Type B pancreatic cell (in vitro differentiated cells): ENCODE measurements at places on chromosomes 13 and 19. TPM values are rescaled to one million over a fixed set of nuclear protein-coding genes. Genes with fewer than 3 reads are reported as not detected.

DNA sequence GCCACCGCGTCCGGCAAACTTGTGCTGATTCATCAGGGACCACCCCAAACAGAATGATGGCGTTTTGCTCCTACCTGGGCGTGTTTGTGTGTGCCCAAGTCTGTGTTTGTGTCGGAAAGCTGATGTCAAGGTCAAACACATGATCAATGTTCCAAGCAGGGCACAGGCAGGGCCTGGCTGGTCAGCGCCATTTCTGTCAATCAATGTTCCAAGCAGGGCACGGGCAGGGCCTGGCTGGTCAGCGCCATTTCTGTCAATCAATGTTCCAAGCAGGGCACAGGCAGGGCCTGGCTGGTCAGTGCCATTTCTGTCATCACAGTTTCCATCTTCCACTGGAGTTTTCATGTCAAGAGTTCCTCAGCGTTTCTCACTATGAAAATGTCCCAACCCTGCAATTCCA lies 14.9 kb upstream of the GRTP1 start:
- no peak for DNase-seq

GRCh38 chr13:44244288-44244687 lies 129.3 kb upstream of the SERP2 start:
- DNase-seq: no peak

GRCh38 chr19:18951721-18952281 lies 10.8 kb upstream of the HOMER3 start:
- DNase-seq: no peak

DNA sequence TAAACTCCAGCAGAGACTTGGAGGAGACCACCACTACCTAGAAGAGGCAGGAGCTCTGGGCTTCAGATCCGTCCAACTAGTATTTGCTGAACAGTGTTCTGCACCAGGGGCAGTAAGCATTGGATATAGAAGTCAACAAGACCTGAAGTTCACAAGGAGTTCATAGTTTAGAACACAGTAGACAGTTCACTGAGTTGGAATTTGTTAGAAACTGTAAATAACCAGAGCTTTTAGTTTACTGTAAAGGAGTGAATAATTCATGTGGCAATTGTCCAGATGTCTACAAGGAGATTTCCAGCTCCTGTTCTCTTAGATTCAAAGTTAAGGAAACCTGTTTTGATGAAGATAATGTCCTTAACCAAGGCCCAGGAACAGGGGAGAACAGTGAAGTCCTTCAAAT lies 128.9 kb downstream of the COG6 start:
- DNase-seq: no peak

GRCh38 chr13:52615812-52616211 lies 26.4 kb upstream of the HNRNPA1L2 start:
- DNase-seq: no peak

- DNase-seq: no peak
Measured at GRCh38 chr13:95151942-95152587, 149.2 kb downstream of the ABCC4 start.

DNA sequence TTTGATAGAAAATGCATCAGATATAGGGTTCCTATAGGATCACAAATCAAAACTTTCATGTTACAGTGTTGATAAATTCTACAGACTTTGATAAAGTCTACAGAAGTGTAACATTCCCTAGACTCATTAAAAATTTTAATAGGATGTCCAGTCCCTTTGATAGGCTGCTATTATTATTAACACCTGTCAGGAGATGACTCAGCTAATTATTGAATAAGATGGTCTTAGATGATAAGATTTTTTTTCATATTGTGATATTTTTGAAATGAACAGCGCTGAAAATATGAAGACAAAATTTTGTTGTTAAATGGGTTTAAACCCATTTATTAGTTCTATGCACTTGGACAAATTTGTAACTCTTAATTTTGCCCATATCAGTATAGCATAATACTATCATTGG lies 356.8 kb upstream of the SLITRK1 start:
- no peak for DNase-seq

GRCh38 chr13:73810647-73811046 lies 323.6 kb downstream of the KLF12 start:
- no peak for DNase-seq

DNA sequence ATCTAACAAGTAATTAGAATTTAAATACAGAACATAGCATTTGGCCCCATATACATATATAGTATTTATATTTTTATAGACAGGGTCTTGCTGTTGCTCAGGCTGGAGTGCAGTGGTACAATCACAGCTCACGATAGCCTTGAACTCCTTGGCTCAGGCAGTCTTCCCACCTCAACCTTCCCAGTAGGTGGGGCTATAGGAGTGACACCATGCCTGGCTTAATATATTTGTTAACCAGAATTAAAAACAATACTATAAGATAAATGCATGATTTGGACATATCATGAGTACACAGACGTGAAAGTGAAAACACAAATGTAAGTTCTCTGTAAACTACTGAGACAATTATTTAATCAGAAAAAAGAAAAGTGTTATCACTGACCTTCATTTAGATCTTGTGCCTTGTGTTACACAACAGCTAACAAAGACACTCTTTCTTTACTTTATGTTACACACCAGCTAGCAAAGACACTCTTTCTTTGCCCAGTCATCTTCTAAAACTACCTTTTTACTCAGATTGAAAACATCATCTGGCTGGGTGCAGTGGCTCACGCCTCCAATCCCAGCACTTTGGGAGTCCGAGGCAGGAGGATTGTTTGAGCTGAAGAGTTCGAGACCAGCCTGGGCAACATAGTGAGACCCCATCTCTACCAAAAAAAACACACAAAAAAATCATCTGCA lies 22.6 kb downstream of the CARS2 start:
- DNase-seq: no peak

DNA sequence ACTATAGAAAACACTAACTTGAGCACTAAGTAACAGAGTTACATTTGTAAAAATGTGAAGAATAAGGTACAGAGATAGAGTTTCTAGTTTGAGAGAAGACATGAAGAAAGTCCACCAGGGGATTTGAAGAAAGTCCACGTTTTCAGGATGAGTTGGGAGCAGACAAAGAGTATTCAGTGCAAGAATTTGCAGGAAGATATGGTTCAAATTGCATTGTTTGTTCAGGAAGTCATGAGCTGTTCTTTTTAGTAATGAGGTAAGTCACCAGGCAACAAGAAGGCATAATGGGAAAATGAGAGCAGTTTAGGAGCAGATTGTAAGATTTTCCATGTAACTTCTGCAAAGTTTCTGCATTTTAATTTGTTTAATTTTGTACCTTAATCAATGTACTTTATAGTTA lies 618.0 kb downstream of the DACH1 start:
- no peak for DNase-seq

DNA sequence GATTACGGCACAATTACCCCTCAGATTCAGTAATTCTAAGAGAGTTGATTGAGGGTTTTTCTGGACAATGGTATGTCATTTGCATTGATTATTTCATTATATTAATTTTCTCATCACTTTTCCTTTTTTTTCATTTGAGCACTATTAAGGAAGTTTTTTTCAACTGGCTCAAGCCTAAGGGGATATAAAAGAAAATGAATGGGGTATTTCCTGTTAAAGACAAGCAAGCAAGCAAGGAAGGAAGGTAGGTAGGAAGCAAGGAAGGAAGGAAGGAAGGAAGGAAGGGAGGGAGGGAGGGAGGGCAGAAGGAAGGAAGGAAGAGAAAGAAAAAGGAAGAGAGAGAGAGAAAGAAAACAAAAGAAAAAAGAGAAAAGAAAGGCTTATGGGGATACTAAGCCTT lies 620.3 kb downstream of the DIAPH3 start:
- no peak for DNase-seq

DNA sequence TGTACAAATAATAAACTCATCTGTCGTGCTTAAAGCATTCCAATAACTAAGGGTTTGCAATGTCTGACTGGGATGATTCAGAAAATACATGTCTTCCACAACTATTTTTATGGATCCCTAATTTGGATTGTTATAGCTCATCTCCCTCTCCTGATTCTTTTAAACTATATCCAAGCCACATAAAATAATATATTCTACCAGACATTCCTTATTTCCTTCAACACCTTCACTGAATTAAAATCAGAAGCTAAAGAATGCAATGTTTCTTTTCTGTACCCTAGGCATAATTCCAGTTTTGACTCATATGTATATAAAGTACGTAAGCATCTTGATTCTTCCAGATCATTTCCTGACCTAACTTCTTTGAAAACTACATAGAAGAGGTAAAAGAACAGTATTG lies 420.4 kb downstream of the EFNB2 start:
- no peak for DNase-seq

DNA sequence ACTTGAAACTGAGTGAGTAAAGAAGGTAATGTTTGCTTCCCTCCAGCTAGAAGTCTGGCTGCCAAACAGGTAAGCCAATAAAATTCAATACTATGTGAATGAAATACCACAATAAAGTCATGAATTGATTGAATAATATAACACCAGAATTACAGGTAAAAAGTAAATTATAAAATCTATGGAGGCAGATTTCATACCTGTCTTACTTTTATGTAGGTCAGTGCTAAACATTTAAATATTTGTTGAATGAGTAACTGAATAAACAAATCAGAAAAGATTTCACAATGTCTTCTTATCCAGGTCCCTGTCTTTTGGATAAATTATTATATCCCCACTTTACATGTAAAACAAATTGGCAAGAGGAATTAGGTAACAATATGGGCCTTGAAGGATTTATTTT lies 62.7 kb downstream of the MICU2 start:
- DNase-seq: no peak

DNA sequence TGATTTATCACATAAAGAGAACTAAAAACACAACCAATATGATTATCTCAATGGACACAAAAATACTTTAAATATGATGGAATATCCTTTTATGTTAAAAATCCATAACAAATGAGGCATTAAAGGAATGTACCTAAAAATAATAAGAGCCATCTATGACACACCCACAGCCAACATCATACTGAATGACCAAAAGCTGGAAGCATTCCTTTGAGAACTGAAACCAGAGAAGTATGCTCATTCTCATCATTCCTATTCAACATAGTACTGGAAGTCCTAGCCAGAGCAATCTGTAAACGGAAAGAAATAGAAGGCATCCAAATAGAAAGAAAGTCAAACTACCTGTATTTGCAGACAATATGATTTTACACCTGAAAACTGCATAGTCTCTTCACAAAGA lies 671.0 kb downstream of the SLITRK1 start:
- no peak for DNase-seq

GRCh38 chr13:50068508-50068907 lies 53.3 kb downstream of the KCNRG start:
- no peak for DNase-seq

DNA sequence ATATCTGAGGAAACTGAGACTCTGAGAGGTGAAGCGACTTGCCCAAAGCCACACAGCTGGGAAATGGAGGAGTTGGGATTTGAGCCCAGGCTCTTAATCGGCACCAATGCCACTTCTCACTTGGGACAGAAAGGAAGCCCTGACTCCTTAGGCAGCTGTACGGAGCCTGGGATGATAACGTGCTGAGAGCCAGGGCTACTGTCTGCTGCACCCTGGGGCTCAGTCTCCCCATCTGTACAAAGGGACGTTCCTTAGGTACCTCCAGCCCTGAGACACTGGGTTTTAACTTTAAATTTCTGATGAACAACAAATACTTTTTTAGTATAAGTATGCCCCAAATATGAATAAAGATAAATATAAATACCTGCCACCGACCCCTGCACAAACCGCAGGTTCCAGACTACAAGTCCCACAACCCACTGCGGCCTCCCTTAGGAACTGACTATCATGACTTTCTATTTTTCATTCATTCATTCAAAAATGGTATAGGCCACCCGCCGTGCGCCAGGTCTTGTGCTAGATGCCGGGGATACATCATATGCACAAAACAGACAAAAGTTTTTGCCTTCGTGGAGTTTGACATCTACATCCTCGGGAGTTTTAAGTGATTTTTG lies 776 bp upstream of the NCLN start:
- no peak for DNase-seq

DNA sequence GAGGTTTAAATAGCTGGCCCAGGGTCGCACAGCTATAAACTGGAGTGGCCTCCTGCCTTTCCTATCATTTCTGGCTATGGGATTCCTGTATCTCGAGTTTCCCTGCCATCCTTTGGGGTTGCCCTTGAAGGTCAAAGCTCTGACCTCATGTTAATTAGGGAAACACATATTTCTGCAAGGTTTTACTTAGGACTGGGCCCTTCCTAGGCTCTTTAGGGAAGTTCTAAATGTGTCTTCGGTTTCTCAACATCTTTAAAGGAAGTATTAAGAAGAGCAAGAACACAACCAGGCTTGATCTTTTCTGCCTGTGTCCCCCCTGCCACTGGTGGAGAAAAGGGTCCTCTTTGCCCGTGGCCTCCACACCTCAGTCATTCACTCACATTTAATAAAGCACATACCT lies 10.8 kb downstream of the LCP1 start:
- no peak for DNase-seq

GRCh38 chr13:83881917-83882605 lies at the start of gene SLITRK1:
Gene SLITRK1 (minus strand): TSS chr13:83882474. CDS start chr13:83881507, 967 bp downstream.
- DNase-seq: peak; percentile 88

DNA sequence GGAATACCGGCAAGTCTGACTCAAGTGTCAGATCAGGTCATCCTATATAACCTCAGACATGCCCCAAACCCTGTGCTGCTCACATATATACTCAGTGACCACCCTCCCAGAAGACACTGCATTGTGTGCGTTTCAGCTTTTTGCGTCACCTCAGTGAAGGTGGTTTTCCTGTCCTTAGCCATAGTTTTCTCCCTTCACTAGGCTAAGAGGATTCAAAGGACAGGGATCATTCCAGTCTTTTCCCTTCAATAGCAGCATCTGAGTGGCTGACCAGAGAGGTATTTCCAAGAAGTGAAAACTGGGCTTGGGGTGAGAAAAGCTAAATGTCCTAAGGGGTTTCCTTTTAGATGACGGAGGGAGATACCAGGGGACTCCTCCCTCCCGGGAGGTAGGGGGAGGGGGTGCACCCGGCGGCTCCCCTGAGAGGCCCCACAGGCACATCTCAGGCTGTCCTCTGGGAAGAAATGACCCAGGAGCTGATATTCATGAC lies 12.7 kb upstream of the OR10H1 start:
- no peak for DNase-seq

DNA sequence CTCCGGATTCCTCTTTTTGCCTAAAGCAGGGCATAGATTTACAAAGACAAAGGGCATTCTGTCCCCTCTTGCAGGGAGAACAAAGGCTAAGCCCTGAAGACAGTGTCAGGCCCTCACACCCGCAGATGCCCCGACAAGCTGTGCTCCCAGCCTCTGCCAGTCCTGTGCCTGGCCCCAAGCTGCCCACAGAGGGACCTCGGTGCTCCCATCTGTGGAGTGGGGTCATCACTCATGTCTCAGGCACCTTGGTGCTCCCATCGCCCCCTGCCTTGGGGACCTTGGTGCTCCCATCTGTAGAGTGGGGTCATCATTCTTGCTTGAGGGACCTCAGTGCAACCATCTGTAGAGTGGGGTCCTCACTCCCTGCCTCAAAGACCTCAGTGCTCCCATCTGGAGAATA lies 24.3 kb downstream of the C13orf46 start:
- no peak for DNase-seq

- no peak for DNase-seq
Measured at GRCh38 chr13:43295825-43296564, 272.6 kb downstream of the DNAJC15 start.

HRC gene
- 3.2 TPM in 1 of 2 replicates, not detected in the other for total RNA-seq

SOX21 gene
- 9.6 and 11.4 TPM in 2 replicates for total RNA-seq

DPF1 gene
- 0.93 and 12.6 TPM in 2 replicates for total RNA-seq

MAP3K10 gene
- total RNA-seq: 16.8 and 23.4 TPM in 2 replicates

KCNK6 gene
- 5.2 and 14.4 TPM in 2 replicates for total RNA-seq

RGCC gene
- total RNA-seq: 2.7 TPM in 2 replicates

ERICH4 gene
- 0.56 and 0.81 TPM in 2 replicates for total RNA-seq

CCL25 gene
- total RNA-seq: 1.4 and 5.6 TPM in 2 replicates

FFAR2 gene
- total RNA-seq: 1.1 and 2.2 TPM in 2 replicates

PAF1 gene
- total RNA-seq: 36.9 and 43.6 TPM in 2 replicates

NDUFA3 gene
- 140 and 155 TPM in 2 replicates for total RNA-seq

KCNRG gene
- 0.57 and 1.1 TPM in 2 replicates for total RNA-seq
